ENCODE measurements at places on chromosomes 13 and 19.

GRCh38 chr13:57858376-57858775, 226.8 kb downstream of the PCDH17 start:
- DNase-seq: no peak

DNA sequence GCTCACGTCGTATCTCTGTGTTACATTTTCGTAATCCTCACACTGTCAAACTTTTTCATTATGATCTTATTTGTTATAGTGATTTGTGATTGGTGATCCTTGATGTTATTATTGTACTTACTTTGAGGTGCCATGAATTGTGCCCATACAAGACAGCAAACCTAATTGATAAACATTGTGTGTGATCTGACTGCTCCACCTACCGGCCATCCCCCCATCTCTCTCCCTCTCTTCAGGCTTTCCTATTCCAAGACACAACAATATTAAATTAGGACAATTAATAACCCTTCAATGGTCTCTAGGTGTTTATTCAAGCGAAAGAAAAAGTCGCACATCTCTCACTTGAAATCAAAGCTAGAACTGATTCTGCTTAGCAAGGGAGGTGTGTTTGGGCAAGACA, 349.3 kb downstream of the RBM26 start:
- DNase-seq: no peak

DNA sequence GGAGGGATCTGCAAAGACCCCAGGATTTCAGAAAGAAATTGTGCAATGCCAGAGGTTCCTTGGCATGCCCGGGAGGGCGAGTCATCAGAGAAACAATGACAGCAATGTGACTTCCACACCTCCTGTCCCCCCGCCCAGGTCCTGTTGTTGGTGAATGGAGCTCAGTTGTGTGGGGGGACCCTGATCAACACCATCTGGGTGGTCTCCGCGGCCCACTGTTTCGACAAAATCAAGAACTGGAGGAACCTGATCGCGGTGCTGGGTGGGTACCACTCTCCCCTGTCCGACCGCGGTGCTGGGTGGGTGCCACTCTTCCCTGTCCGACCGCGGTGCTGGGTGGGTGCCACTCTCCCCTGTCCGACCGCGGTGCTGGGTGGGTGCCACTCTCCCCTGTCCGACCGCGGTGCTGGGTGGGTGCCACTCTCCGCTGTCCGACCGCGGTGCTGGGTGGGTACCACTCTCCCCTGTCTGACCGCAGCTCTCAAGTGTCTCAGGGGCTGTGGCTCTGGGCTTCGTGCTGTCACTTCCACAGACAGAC, 5.2 kb upstream of the F10 start:
- DNase-seq: peak; percentile 42

GRCh38 chr19:47371261-47371660, 22.1 kb downstream of the DHX34 start:
- no peak for DNase-seq

GRCh38 chr19:42553292-42554045, 25.2 kb upstream of the CEACAM1 start:
- no peak for DNase-seq

DNA sequence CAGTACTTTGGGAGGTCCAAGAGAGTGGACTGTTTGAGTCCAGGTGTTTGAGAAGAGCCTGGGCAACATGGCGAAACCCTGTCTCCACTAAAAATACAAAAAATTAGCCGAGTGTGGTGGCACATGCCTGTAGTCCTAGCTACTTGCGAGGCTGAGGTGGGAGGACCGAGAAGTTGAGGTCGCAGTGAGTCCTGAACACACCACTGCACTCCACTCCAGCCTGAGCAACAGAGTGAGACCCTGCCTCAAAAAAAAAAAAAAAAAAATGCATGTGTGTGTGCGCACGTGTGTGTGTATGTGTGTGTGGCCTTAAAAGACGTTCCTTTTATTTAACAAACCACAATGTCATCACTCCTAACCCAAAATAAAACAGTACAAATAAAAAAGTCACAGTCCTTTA, 62.6 kb downstream of the MAP4K1 start:
- DNase-seq: no peak

GRCh38 chr19:56141417-56141993, 418 bp downstream of the ZNF444 start:
- DNase-seq: no peak

GRCh38 chr19:47886010-47886559, at the start of gene SULT2A1:
SULT2A1 (minus strand) TSS chr19:47886315; CDS start chr19:47886257, 58 bp downstream.
- DNase-seq: peak; percentile 73

DNA sequence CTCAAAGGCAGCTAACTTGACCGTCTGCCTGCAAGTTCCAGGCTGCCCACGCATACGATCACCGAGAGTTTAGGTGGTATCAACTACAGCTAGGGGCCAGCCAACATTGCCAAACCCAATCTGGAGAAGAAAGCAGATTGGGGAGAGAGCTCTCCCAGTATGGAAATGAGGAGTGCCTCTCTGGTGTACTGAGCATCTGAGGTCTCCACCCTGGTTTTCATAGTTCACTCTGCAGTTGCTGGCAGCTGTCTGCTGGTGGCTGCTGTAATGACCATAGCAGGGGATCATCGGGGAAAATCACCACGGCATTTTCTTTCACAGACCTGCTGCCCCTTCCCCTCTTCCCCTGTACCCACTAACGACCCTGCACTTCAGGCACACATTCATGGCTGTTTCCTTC, 201.7 kb downstream of the NUFIP1 start:
- no peak for DNase-seq

DNA sequence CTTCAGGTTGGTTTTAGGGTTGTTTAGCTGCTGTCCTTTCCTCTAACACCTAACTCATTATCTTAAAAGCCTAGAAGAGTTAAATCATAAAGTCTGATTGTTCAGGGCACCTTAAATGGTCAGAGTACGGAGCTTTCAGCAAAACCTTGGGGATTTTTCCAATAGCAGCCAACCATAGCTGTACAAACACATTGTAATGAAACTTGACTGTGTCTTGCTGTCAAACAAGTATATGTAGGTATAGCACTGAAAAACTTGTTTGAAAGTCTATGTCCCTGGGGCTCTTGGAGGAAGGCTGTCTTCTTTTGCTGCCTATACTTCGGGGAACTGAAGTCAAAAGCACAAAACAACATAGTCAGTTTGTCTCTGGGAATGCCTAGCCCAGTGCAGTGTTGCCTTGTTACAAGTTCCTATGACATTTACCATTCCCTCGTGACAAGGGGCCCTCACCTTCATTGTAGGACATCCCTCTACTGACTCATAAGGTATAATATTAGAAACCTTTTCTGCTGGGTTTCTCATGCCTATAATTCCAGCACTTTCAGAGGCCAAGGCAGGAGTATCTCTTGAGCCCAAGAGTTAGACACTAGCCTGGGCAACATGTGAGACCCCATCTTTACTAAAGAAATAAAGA, 474.5 kb upstream of the NBEA start:
- no peak for DNase-seq

- no peak for DNase-seq
Observed at GRCh38 chr13:101661839-101662238, 209.4 kb downstream of the ITGBL1 start.

GRCh38 chr13:98974053-98974452, 3.8 kb downstream of the DOCK9 start:
- DNase-seq: no peak
